ENCODE measurements at places on chromosomes 7 and 10.

GRCh38 chr10:35388197-35388596 is 51.9 kb downstream of the CCNY start:
- DNase-seq = no peak

- no peak for DNase-seq
Measured at GRCh38 chr10:95793401-95794045, 37.6 kb downstream of the ENTPD1 start.

DNA sequence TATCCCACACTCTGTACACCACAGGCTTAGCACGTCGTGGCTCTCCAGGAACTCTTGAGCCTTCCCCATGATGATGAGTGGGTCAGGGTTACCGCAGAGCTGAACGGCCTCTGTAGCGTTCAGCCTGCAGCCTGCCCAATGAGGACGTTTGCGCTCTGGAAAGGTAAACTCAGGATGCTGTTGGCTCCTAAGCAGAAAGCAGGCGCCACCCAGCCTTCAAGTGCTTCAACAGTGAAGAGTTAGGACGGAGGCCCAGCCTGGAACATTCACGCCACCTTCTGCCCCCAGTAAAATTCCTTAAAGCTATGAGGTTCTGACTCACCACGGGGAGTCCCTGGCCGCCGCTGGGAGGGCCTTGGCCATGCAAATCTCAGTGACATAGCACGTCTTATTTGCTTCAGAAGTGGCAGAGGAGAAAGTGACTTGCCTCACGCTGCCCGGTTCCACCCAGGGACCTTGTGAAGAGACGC is 161.5 kb upstream of the SH2B2 start:
- no peak for DNase-seq

DNA sequence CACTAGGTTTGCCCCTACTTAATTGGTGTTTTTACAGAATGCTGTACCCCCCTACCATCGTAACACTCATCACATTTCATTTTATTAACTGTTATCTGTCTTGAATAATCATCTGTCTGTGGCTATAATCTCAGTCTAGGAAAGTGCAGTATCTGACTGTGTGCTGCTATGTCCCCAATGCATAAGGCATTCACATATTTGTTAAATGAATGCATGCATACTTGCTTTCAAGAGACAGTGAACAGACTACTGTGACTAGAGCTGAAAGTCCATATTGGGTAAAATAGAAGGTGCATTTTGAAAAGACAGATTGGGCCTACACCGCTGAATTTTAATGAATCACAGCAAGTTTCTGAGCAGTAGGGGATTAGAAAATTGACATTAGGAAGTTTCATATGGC is 112.3 kb downstream of the ARHGAP12 start:
- no peak for DNase-seq

- no peak for DNase-seq
Measured at GRCh38 chr10:51422311-51423120, 276.9 kb downstream of the CSTF2T start.

GRCh38 chr10:32295027-32295426 is 51.9 kb downstream of the EPC1 start:
- no peak for DNase-seq

GRCh38 chr10:19302117-19302516 is 253.5 kb downstream of the MALRD1 start:
- no peak for DNase-seq

GRCh38 chr10:128971374-128972035 is 495.5 kb upstream of the MGMT start:
- no peak for DNase-seq

Measured in stimulated activated CD8-positive, alpha-beta memory T cell treated with anti-CD3 and anti-CD28 coated beads, Interleukin-4, amount 100 ng/mL, for 24 hours (primary cell).